ENCODE measurements at places on chromosomes 1 and 21.
A peak's percentile ranks its signal among the peaks of the same experiment; 100 is the strongest.

DNA sequence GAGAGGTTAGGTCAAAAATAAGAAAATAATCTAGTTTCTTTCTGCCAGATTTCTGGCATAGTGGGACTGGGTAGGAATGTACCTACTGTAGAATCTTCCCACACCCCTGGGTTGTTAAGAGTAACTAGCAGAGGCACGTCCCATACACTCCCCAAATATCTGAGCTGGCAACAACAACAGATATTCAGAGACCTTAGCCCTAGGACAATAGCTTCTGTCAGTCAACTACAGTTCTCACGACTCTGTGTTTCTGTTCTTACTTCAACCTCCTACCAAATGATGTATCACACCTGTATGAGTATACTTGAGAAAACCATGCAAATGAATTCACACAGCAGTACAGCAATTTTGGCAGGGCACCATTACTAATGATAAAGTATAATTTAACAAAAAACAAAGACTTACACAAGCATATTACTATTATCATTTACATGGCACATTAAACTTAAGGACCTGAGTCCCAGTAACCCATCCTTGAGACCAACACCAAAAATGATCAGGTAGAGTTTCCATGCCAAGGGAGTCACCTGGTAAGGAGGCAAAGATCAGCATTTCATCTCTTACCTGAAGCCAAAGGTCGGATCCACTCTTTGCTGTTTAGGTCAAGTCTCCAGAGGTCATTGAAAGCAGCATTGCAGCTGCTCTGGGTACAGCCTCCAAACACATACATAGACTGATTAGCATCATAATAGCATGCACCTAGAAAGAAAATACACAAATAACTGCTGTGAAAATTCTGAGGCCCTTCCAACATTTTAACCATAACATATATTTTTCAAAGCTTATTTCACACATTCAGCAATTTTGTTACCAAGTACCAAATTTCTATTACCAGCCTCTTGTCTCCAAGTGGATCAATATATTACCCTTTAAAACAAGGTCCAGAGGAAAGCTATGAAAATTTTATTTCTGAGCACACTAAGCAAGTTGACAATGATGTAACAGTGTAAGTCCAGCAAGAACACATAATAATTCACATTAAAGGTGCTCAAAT lies 57.5 kb upstream of the CPLANE2 start:
- no peak for DNase-seq

DNA sequence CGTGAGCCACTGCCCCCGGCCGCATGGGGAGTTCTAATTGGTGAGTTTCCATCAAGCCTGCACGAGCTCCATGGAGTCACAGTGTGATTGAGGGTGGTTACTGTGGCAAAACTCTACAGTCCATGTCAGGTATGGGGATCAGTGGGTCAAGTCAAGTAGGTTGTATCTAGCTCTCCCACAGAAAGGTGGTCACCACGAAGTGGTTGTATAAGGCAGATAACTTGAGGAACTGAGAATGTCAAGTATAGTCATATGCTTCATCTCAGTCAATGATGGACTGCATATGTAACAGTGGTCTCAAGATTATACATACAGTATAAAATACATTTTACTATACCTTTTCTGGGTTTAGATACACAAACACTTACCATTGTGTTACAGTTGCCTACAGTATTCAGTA lies 348.6 kb upstream of the ZP4 start:
- DNase-seq: no peak

DNA sequence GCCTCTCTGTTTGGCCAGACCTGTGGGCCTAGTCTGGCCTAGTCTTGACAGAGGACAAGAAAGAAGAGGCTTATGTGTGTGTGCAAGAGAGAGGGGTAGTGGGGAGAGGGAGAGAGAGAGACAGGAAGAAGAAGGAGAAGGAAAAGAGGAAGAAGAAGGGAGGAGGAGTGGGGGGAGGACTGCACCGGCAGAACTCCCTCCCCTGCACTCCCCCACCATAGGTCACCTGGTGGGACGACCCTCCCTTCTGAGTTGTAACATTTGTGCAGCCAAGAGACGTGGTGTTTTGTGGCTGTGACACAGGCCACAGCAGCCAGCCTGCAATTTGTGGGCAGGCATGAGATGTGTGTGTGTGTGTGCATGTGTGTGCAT lies 4.3 kb downstream of the INAVA start:
- no peak for DNase-seq

DNA sequence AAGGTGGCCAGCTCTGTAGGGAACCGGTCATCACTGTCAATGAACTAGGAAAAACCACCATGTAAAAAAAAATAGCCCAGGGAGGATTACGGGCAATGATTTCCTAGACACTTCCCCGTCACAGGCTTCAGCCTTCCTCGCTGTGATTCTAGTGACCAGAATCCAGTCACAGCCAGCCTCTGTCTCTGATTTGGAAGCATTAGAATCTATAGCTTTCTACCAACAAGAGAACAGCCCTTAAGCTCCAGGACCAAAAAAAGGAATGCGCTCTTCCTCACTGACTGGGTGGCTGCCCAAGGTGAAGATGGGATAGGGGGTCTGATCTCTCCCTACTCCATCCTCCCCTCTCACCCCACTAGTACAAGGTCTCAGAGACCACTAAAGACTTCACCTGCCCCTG lies 67.2 kb downstream of the TEX35 start:
- no peak for DNase-seq

GRCh38 chr21:36630485-36631206 lies 68.3 kb upstream of the SIM2 start:
- DNase-seq: peak; percentile 62

- DNase-seq: no peak
These were observed 165.0 kb downstream of the TRIM33 start for GRCh38 chr1:114345930-114346479.
